Right renal pelvis (tissue), 4 donors: ENCODE measurements at places on chromosomes 4 and X.

GRCh38 chrX:115452251-115452650 lies 108.7 kb upstream of the PLS3 start:
- no peak for DNase-seq

DNA sequence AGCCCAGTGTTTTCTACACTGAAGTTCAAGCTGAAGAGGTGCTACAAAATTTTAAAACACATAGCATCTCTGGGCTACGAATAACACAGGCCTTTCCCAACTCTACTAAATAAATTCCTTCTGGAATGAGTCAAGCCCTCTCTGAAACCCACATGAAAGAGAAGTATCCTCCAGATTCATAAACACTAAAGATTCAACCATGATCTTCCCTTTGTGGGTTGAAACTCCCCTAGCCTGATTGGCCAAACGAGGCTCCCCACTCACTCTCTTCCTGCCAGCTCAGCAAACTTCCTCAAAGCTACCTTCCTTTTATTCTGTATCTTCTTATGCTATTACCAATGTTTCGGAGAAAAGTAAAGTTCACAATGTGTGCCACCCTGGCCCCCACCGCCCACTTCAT lies 95.4 kb downstream of the NKX6-1 start:
- no peak for DNase-seq

GRCh38 chr4:105135785-105136184 lies 10.9 kb upstream of the TET2 start:
- DNase-seq, result no peak

- no peak for DNase-seq
These were observed 39.3 kb upstream of the LPAR4 start for GRCh38 chrX:78708262-78708661.

- no peak for DNase-seq
These were observed 81.5 kb downstream of the COX18 start for GRCh38 chr4:72987741-72988729.

DNA sequence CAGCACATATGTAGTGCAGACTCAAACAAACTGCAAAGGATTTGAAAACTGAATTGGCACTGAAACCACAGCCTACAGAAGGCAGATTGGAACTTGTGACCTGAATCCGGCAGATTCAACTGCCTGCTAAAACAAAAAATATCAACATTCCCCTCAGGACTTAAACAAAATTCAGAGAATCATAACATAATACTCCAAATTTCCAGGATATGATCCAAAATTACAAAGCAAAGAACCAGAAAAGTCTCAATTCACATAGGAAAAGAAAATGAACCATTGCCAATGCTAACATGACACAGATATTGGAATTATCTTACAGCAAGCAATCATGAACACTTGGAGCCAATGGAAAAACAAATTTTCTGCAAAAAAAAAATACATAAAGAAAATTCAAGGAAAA lies 250.4 kb downstream of the PRDM5 start:
- no peak for DNase-seq

- no peak for DNase-seq
These were observed 40.3 kb upstream of the TFDP3 start for GRCh38 chrX:133258481-133258880.

DNA sequence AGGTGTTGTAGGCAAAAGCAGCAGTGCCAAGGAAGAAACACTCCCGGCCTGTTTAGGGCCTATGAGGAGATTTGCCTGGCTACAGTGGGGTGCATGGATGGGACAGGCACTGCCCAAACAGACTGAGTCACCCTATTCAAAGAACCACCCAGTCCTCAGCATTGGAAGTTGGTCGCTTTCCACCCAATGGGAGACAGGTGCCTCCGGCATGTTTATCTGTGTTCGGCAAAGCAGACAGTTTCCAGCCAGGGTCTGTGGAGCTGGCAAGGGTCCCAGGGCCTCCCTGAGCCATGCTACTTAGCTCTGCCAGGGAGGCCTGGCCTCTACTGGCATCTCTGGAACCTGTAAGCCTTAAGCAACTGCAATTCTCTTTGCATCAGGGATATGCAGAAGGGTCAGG lies 165.1 kb upstream of the ATP6AP2 start:
- DNase-seq, result no peak

- no peak for DNase-seq
These were observed 103.4 kb upstream of the PDLIM3 start for GRCh38 chr4:185638548-185639301.

DNA sequence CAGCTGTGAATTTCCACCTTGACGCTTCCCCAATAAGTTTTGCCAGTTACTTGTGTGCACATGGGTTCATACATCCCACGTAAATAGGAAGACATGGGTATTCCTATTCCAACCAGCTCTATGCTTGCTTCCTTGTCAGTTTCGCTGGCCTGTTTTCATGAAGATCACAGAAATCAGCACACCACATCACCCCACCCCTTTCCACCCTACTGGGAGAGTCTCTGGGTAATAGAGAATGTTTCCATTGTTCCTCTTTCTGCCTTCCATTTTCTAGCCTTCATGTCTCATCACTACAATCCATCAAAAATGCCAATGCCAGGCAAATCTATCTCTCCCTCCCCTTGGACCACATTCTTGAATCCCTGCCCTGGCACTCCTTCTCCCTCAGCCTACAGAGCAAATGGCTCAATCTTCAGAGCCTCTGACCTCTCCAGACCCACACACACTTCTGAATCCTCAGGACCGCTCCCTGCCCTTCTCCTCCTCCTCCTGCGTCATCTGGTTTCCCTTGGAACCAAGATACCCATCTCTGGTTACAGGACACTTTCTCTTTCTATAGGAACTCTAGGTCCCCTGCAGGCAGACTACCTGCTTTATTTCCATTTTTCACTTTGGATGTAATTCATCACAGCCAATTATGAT lies 323.3 kb downstream of the DHX15 start:
- no peak for DNase-seq

DNA sequence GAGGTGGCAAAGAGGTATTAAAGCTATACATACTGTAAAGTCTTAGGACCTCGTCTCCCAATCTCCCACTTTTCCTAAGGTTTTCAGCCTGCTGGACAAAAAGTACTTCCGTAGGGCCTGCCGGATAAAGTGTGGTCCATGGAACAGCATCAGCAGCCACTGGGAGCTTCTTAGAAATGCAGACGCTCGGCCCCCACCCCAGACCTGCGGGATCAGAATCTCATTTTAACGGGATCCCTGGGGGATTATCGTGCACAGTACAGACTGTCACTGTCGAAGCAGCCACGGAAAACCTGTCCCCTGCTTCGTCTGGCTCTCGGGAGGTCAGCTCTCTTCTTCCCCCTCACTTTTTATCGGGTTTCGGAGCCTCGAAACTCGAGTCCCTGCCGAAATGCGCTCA lies 802 bp downstream of the ADGRG2 start:
- DNase-seq, result no peak

- no peak for DNase-seq
These were observed 1210.6 kb downstream of the C4orf33 start for GRCh38 chr4:130306566-130306965.

DNA sequence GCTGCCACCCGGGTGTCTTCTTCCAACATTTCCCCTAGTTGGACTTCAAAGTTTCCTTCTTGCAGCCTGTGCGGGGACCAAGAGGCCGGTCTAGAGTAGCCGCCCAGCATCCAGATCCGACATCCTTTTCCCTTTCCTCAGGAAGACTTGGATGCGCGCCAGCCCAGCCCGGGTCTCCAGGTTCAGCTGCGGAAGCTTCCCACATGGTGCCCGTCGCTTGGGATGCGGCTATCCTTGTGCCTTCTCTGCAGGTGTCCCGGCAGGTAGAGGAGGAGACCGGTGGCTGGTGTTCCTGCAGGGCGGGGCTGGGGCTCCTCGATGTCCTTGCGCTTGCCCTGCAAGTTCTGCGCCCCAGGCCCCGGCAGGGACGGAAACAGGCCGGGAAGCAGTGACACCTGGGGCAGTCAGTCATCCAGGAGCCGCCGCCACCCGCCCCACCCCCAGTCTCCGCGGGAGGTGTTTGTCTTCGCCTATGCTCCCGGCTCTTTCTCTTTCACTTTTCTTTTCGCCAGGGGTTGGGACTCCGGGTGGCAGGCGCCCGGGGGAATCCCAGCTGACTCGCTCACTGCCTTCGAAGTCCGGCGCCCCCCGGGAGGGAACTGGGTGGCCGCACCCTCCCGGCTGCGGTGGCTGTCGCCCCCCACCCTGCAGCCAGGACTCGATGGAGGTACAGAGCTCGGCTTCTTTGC lies at the start of gene IL15:
TSS of gene IL15 (plus strand) at position 502 of the 689 bp plus-strand sequence. CDS start 82,882 bp downstream, outside the sequence.
- DNase-seq, result no peak

- no peak for DNase-seq
These were observed 72.7 kb downstream of the FRMPD4 start for GRCh38 chrX:12210971-12211370.

- DNase-seq, result no peak
These were observed 7.2 kb downstream of the PCDH7 start for GRCh38 chr4:30727409-30727808.

- no peak for DNase-seq
These were observed 325.7 kb downstream of the PCDH7 start for GRCh38 chr4:31045724-31046318.

DNA sequence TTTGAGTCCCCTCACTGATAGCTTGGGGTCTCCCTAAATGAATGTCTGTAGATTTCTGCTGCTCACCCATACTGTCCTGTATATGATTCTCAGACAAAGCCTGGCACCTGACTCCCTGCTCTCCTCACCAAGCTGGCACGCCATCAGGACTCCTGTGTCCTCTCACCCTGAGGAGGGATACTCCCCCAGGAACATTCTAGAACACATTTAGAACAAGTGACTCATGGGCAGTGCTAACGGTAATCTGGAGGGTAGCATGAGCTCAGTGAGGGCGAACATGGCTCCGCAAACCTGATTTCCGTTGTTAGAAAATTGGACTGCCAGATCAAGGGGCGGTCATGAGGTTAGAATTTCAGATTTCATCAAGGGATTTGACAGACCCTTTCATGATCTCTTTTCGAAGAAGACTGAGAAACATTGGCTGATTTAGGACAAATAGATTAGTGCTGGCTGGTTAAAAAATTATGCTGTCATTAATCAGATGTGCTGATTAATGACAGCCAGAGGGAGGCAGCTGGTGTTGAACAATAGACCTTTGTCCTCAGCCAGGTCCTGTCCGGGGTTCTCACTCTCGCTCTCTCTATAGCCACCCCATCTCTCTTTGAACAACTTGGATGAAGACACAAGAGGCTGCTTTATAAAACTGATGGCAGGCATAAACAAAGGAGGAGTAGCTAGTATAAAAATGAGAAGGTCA lies 244.3 kb downstream of the PTTG2 start:
- no peak for DNase-seq

- no peak for DNase-seq
These were observed 90.7 kb downstream of the PALLD start for GRCh38 chr4:168587411-168588125.

GRCh38 chr4:42750091-42750490 lies 93.2 kb upstream of the ATP8A1 start:
- DNase-seq, result no peak

DNA sequence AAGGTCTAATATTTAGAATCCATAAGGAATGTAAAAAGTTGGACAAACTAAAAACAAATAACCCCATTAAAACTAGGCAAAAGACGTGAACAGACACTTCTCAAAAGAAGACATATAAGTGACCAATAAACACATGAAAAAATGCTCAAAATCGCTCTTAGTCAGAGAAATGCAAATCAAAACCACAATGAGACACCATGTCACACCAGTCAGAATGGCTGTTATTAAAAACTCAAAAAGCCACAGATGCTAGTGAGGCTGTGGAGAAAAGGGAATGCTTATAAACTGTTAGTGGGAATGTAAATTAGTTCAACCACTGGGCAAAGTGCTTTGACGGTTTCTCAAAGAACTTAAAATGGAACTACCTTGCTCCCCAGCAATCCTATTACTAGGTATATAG lies 674.3 kb upstream of the MAGEB2 start:
- no peak for DNase-seq

GRCh38 chr4:102335616-102336015 lies 9.7 kb downstream of the SLC39A8 start:
- DNase-seq, result no peak

DNA sequence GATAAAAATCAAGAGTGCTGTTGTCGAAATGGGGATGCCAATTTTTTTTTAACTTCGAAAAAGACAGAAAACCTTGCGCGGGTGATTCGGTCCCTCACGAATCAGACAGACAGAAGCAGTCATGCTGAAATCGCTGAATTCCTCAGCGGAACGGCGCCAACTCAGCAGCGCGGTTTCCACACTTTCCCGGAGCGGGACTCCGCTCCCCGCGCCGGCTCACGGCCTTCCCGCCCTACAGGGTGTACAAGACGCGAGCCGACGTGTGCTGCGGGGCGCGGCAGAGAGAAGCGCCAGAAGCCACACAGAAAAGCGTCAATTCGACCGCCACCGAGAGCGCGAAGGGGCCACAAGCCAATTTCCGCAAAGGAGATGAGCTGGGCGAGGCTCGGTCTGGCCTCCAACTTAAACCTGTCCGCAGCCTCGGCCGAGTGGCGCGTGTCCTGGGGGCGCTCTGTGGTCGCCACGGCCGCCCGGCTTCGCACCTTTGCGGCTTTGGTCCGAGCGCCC lies 1.3 kb downstream of the NEXMIF start:
- no peak for DNase-seq

DNA sequence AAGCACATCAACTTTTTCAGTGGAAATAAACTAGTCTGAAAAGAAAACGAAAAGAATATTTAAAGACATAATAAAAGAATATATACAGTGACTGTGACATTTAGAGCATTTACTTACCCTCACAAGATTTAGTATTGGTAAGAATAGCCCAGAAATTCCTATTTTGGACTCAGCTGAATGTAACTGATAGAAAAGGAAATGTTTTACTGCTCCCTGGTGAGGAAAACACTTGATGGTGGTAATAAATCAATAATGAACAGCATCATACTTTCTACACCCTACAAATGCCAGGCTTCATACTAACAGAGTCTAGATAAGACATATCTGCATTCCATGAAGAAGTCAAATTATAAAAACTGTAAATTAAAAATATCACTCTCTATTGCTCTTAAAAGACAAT lies 753.5 kb upstream of the PCDH10 start:
- no peak for DNase-seq

- DNase-seq, result no peak
These were observed 342.7 kb downstream of the PDGFC start for GRCh38 chr4:156628858-156629257.

GRCh38 chrX:45851434-45851991 lies 650.8 kb upstream of the DIPK2B start:
- DNase-seq, result no peak

GRCh38 chr4:97828646-97829045 lies 314.6 kb downstream of the STPG2 start:
- DNase-seq, result no peak

- no peak for DNase-seq
These were observed 112.1 kb downstream of the FAM53A start for GRCh38 chr4:1572010-1572385.

DNA sequence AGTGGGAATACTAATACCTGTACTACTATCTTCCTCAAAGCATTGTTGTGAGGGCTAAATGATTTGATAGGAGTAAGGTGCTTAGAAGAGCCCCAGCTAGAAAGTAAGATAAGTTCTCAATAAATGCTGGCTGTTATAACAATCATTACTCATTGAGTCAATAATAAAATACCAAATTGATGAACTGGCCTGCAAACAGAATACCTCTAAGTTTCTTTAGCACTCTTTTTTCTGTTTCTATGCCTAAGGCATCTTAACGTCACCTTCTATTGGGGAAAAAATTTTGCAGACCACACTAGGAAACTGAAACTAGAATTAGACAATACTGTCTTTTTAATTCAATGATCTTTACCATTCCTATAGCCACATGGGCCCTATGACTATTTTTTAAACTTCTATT lies 1.2 kb downstream of the CLTRN start:
- no peak for DNase-seq

- DNase-seq, result no peak
These were observed at the start of gene SPOCK3 for GRCh38 chr4:167234316-167234881. SPOCK3 (minus strand) TSS chr4:167234494.
